ENCODE measurements at places on chromosomes 3 and 15. TPM values are rescaled to one million over a fixed set of nuclear protein-coding genes. Genes with fewer than 3 reads are reported as not detected.

GRCh38 chr3:102112704-102113230 is 263.5 kb downstream of the NFKBIZ start:
- no peaks in the 10 kb centered on the region for H3K27me3 ChIP-seq
- no peak overlapping the region for H3K27ac ChIP-seq
- no peaks in the 10 kb centered on the region for H3K4me1 ChIP-seq
- no peak for DNase-seq
- H3K36me3 ChIP-seq = no peaks in the 10 kb centered on the region
- no peak overlapping the region for H3K4me3 ChIP-seq

DNA sequence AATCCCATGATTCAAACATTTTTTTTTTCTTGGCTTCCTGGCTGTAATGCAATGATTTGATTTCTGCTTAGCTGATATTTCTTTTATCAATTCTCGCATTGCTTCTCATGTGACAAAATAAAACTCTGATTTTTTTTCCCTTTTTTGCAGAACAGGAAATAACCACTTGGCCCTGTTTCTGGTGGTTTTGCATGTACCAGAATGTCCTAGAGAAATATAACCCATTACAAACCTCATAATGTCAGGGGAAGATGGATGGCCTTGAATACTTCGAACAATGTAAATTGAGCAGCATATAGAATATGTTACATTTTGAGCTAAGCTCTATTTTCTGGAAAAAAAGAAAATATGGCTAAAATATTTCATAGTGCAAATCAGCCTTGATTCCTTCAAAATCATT is 275.6 kb downstream of the RAP2B start:
- H3K36me3 ChIP-seq = no peaks in the 10 kb centered on the region
- DNase-seq = no peak
- no peaks in the 10 kb centered on the region for H3K4me1 ChIP-seq
- H3K27me3 ChIP-seq = no peaks in the 10 kb centered on the region

- H3K36me3 ChIP-seq = no peaks in the 10 kb centered on the region
- H3K4me3 ChIP-seq = peak overlapping the region; percentile 48
- H3K27ac ChIP-seq = peak overlapping the region; percentile 72
- peaks cover 11% of the 10 kb centered on the region for H3K4me1 ChIP-seq
- peak; percentile 81 for DNase-seq
These were observed 7.3 kb upstream of the NRROS start for GRCh38 chr3:196632046-196632751.

DNA sequence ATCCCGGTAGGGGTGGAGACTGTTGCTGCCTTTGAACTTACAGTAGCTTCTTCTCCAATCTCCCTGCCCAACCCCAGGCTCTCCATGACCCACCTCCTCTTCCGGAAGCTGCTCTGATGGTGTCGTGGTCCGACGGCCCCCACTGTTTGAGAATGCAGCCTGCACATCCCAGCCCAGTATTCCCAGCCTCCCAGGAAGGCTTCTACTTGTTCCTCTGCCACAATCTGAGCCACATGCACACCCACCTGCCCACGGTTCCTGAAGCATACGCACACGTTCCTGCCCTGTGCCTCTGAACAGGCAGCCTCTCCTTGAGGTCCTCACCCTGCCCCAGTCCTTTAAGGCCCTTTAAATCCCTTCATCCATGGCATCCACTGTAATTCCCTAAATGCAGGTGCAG is 57.4 kb downstream of the ABTB1 start:
- peaks cover 4% of the 10 kb centered on the region for H3K36me3 ChIP-seq
- no peak overlapping the region for H3K4me3 ChIP-seq
- no peaks in the 10 kb centered on the region for H3K27me3 ChIP-seq
- DNase-seq = no peak
- H3K27ac ChIP-seq = no peak overlapping the region
- H3K4me1 ChIP-seq = peaks cover 18% of the 10 kb centered on the region

DNA sequence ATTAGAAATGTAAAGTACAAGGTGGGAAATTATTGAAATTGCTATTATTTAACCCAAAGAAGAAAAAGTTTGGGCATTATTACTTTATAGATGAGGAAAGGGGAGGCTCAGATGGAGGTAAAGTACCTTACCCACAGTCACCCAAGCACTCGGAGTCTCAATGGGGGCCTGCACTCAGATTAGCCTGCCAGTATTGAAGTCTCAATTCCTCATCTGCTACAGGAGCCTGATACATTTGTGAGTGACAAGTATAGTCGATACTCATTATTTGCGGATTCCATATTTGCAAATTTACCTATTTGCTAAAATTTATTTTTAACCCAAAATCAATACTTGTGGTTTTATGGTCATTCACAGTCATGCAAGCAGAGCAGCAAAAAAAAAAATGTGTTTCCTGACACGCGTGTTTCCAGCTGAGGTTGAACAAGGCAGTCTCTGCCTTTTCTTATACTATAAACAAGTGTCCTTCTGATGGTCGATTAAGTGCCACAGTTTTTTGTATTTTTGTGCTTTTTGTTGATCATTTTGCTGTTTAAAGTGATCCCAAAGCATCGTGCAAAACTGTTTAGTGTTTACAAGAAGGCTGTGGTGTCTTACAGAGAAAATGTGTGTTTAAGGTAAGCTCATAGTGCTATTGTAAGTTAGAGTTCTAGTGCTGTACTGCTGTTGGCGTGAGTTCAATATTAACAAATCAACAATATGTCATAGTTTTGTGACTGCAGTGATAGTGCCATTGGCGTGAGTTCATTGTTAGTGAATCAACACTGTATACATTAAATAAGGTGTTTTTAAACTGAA is 48.0 kb downstream of the ARHGEF26 start:
- H3K27ac ChIP-seq = no peak overlapping the region
- DNase-seq = no peak
- H3K27me3 ChIP-seq = no peaks in the 10 kb centered on the region
- H3K36me3 ChIP-seq = no peaks in the 10 kb centered on the region
- no peak overlapping the region for H3K4me3 ChIP-seq
- no peaks in the 10 kb centered on the region for H3K4me1 ChIP-seq

GRCh38 chr3:87367736-87368135 is 91.4 kb upstream of the POU1F1 start:
- no peak overlapping the region for H3K27ac ChIP-seq
- no peak overlapping the region for H3K4me3 ChIP-seq
- DNase-seq = no peak
- no peaks in the 10 kb centered on the region for H3K27me3 ChIP-seq
- no peaks in the 10 kb centered on the region for H3K4me1 ChIP-seq
- no peaks in the 10 kb centered on the region for H3K36me3 ChIP-seq

GRCh38 chr3:186815435-186815834 is 9.2 kb upstream of the RFC4 start:
- no peak overlapping the region for H3K27ac ChIP-seq
- H3K4me3 ChIP-seq = no peak overlapping the region
- peaks cover 4% of the 10 kb centered on the region for H3K4me1 ChIP-seq
- no peaks in the 10 kb centered on the region for H3K27me3 ChIP-seq
- H3K36me3 ChIP-seq = no peaks in the 10 kb centered on the region

DNA sequence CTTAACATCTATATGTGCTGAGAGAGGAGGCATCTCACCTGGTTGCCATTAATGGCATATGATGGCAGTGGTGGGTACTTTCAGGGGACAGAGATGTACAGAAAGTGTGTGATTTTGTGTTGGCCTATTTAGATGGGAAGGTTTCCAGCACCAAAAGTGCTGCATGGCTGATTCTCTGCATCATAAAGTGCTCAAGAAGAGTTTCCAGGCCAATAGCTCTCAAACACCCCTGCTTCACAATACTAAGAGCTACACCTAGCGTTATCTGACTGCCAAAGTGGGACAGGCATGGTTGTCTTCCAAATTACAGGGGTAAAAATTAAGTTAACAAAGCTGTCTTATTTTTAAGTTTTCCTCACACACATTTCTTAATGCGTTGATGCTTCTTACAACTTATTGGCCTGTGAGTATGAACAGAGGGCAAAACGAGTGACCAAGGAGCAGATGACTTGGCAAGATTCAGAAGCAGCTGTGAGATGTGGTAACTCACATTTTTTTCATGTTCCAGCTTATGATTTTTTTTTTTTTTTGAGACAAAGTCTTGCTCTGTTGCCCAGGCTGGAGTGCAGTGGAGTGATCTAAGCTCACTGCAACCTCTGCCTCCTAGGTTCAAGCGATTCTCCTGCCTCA is 41.4 kb upstream of the VEPH1 start:
- no peaks in the 10 kb centered on the region for H3K4me1 ChIP-seq
- H3K36me3 ChIP-seq = no peaks in the 10 kb centered on the region
- no peaks in the 10 kb centered on the region for H3K27me3 ChIP-seq
- no peak overlapping the region for H3K4me3 ChIP-seq

DNA sequence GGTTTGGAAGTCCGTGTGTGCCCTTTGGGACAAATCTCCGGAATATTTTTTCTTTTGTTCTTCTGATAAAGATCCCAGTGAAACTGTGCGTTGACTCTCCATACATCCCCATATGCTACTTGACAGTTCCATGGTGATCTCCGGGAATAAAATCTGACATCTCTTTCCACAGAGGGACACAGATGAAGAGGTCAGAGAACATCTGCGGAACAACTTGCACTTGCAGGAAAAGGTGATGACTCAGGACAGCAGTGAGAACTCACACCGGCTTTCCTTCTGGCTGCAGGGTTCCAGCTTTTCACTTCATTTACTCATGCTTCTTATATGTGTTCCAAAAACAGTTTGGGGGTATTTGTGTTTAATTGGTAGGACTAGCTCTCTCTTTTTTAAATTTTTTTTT is 157.5 kb upstream of the CHRM5 start:
- no peak overlapping the region for H3K4me3 ChIP-seq
- DNase-seq = no peak
- no peaks in the 10 kb centered on the region for H3K27me3 ChIP-seq
- H3K36me3 ChIP-seq = no peaks in the 10 kb centered on the region

DNA sequence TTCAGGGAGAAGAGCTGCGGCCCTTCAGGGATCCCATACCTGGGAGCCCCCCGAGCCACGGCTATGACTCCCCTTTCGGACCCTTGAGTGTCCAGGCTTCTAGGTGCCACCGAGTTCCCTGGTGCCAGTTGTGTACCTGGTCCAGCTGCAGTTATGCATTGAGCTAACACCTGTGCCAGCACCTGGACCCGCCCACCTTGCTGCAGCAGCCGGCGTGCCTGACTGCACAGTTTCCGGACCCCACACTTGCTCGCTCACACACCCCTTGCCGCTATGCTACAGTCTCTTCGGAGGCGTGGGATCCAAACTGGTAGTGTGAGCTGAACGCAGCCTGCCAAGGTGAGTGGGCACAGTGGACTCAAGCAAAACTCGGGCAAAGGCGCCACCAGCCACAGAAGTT is 284.5 kb upstream of the ROBO1 start:
- no peak overlapping the region for H3K4me3 ChIP-seq
- no peaks in the 10 kb centered on the region for H3K4me1 ChIP-seq
- H3K27me3 ChIP-seq = no peaks in the 10 kb centered on the region
- DNase-seq = no peak
- no peaks in the 10 kb centered on the region for H3K36me3 ChIP-seq
- H3K27ac ChIP-seq = no peak overlapping the region

DNA sequence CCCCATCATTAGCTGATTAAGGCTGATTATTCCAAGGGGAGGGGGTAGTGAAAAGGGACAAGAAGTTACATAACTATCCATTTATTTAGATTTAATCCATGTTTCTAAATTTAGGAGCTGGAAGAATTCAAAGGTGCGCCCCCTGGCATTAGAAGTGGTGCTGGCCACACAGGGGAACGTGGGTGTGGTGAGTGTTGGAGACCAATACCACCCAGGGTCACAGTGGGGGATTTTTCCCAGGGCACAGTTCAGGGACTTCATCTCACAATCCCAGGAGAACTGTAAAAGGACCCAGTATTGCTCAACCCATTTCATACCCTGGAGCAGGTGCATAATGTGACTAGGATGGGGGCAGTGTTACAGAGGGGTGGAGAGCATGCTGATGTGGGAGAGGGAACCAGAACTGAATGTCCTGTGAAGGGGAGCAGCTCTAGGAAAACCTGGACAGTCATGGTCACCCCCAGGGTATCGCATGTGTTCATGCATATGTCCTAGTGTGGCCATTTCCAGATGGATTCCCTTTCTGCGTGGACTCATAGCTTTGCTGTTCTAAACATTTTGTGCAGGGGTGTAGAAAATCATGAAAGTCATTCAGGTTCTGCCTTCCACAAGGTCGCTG is 110.3 kb downstream of the LSM3 start:
- no peaks in the 10 kb centered on the region for H3K36me3 ChIP-seq
- DNase-seq = no peak
- H3K27me3 ChIP-seq = no peaks in the 10 kb centered on the region
- H3K4me3 ChIP-seq = no peak overlapping the region

GRCh38 chr15:67327312-67327711 is 72.7 kb downstream of the IQCH start:
- H3K27me3 ChIP-seq = 0 out of 2 replicates have a peak, but pooled peaks cover 4% of the 10 kb centered on the region
- H3K4me3 ChIP-seq = no peak overlapping the region
- no peak for DNase-seq
- no peaks in the 10 kb centered on the region for H3K36me3 ChIP-seq
- H3K4me1 ChIP-seq = no peaks in the 10 kb centered on the region

GRCh38 chr3:12060139-12060845 is 56.1 kb downstream of the SYN2 start:
- DNase-seq = no peak
- H3K4me1 ChIP-seq = no peaks in the 10 kb centered on the region
- no peaks in the 10 kb centered on the region for H3K27me3 ChIP-seq
- no peaks in the 10 kb centered on the region for H3K36me3 ChIP-seq
- no peak overlapping the region for H3K27ac ChIP-seq
- H3K4me3 ChIP-seq = no peak overlapping the region

DNA sequence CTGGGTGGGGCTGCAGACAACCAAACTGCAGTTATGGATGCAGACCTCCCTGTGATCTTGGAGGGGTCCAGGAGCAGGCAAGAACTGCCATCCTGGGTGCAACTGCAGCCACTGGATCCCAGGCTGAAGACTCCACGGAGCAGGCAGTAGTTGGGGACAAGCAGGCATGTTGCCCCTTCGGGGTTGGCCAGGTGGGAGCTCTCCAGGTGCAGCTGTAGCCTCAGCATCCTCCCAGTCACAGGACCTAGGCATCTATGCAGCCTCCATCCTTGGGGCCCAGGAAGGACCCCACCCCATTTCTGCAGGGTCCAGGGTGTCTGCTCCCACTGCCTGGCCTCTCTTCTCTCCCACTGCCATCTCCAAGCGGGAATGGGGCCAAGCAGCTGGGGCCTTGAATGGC is 322.2 kb upstream of the RBMS3 start:
- H3K27ac ChIP-seq = no peak overlapping the region
- no peaks in the 10 kb centered on the region for H3K4me1 ChIP-seq
- no peaks in the 10 kb centered on the region for H3K27me3 ChIP-seq
- no peak for DNase-seq
- H3K4me3 ChIP-seq = no peak overlapping the region

The ADAMTS7 gene
- 1.6 TPM for total RNA-seq

The MINAR1 gene
- 0.38 TPM for total RNA-seq

The CPNE9 gene
- not detected for total RNA-seq

The NKIRAS1 gene
- total RNA-seq = 18.1 TPM

The ITIH1 gene
- total RNA-seq = not detected

The C3orf62 gene
- 0.50 TPM for total RNA-seq

The FANCD2OS gene
- total RNA-seq = not detected

The CCR8 gene
- total RNA-seq = not detected

The PARL gene
- 38.4 TPM for total RNA-seq

The UQCC5 gene
- total RNA-seq = 1.1 TPM

The NRG4 gene
- not detected for total RNA-seq

The POLR2M gene
- 497 TPM for total RNA-seq

Measured in SJSA1 (cell line).